Stimulated activated CD8-positive, alpha-beta memory T cell treated with anti-CD3 and anti-CD28 coated beads, Interleukin-4, amount 100 ng/mL, for 1 hour (primary cell): ENCODE measurements at places on chromosomes 13 and 19.

- no peak for DNase-seq
Measured at GRCh38 chr13:76646946-76647345, 239.3 kb downstream of the KCTD12 start.

GRCh38 chr13:42950181-42950580 is 41.9 kb downstream of the EPSTI1 start:
- no peak for DNase-seq

DNA sequence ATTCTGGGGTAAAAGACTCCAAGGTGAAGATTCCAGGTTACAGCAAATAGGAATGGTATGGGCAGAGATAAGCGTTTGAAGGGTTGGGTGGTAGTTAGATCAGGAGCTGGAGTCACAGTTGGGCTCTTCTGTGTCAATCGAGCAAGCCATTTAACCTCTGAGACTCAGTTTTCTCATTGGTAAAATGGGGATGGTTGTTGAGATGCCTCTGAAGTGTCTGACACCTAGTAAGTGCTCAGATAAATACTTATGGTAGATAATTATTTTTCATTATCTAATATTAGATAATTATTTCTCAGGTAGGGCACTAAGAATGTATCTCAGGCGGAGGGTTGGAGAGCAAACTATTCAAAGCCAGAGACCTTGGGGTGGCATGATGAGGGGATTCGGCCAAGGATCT is 7.8 kb downstream of the LTBP4 start:
- DNase-seq: no peak

DNA sequence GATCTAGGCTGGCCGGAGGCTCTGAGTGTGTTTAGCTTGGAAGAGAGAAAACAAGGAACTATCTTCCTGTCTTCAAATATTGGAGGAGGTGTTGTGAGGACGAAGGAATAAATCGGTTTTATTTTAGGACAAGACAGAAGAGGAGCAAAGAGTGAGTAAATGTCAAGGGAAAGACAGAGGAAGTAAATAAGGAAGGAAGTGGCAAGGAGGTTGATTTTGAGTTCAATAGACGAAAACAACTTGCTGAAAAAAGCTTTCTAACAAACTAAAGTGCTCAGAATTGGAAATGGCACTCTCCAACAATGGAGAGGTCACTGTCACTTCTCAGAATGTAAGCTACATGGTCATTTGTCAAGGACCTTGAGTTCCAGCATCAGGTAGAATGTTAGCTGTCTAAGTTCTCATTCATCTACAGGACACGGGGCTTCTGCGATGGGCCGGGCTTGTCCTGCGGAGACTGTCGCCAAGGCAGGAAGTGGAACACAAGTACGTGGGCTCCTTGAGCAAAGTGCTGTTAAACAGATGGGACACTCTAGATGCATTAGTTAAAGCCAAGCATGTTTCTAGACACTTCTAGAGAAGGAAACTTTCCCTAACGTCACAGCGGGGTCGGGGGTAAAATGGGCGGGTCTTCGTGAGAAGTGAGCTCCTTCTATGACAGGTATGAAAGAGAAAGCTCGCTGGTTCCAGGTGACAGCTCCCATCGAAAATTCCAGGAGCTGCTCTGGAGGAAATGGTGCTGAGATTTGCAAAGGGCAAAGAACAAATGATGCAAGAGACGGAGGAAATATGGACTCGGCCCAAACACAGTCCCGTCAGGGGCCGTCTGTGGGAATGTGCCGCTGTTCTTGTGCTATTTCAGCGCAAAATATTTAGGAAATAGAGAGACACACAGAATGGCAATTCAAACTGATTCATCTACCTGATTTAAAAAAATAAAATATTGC is 103.9 kb upstream of the UBL3 start:
- DNase-seq: peak; percentile 25

- no peak for DNase-seq
Measured at GRCh38 chr19:18499055-18499775, 22.7 kb downstream of the ELL start.

GRCh38 chr19:43527860-43528622 is 1.0 kb upstream of the ETHE1 start:
- DNase-seq: no peak

- DNase-seq: no peak
Measured at GRCh38 chr19:57688011-57688763, 6.4 kb downstream of the ZNF551 start.

- no peak for DNase-seq
Measured at GRCh38 chr13:93244141-93244917, 17.7 kb downstream of the GPC6 start.

DNA sequence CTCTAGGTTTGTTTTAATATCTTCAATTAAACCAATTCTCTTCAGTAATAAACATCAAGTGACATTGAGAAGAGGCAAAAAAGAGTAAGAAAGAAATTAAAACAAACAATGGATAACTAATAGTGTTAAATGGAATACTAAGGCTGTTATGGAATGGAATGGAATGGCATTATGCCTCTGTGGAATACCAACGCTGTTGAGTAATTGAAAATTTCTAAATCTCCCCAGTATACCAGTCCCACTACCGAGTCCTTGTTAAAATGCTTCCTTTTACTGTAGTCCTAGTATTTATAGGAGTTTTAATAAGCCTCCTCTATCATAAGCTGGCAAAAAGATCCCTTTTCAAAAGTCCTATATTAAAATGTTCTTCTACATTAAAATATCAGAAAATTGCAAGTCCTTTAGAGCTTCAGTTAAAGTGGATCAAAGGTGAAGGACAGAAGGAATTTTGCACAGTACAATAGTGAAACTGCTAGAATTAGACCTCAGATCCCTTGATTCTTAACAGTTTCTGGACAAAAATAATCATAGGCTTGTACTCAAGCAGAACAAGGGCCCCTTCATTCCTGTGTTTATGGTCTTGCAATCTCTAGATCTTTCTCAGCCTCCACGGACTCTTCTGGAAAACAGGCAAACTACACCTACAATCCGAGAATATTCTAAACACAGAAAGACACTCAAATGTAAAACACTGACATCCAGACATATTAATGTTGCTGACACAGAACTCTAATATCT is 128.2 kb downstream of the PCDH9 start:
- no peak for DNase-seq

GRCh38 chr19:442085-442484 is 18.7 kb downstream of the SHC2 start:
- DNase-seq: no peak

GRCh38 chr13:83731113-83731512 is 151.2 kb downstream of the SLITRK1 start:
- no peak for DNase-seq

DNA sequence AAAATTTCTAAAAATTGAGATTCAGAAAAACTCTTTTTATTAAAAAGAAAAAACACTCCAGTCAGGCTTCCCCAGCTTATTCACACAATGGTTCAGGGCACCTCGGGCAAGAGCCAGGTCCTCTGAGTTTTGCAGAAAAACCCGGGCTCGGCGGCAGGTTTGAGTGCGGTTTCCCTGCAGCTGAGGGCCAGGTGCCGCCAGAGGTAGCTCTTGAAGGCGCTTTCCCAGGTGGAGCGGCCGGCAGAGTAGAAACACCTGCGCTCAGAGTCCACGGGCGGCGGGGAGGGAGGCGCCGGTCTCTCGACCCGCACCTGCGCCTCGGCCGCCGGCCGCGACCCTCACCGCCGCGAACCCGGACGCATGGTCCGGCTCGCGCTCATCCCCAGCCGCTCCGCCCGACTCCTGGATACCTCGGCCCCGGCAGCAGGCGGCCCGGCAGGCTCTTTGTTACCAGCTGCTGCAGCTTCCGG is 444 bp downstream of the PROSER1 start:
- no peak for DNase-seq

DNA sequence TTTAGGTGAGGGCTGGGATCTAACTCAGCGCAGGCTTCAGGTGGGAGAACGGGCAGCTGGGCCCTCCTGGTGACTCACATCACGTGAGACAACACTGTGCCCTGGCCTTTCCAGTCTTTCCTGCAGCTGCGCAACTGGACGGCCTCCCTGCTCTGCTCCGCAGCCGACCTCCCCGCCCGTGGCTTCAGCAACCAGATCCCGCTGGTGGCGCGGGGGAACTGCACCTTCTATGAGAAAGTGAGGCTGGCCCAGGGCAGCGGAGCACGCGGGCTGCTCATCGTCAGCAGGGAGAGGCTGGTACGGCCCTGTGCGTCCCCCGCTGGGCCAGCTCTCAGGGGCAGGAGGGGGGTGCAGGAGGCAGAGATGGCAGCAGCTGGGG is 8.8 kb downstream of the SPPL2B start:
- DNase-seq: no peak

DNA sequence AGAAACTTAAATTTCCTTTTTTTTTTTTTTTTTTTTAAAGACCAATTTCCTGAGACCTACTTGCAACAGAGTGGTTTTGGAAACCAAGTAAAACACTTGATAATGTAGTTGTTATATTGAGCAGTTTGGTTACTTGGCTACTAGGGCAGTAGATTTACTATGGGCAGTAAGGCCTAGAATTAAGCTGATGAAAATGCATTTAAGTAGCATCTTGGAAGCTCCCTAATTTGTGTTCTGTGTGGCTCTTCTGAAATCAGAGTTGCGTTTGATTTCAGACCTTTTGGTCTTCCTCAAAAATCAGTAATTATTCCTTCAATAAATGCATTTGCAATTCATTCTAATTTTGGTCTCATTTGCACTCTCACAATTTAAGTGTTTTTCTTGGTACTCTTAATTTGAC is 810 bp downstream of the GPR180 start:
- no peak for DNase-seq

DNA sequence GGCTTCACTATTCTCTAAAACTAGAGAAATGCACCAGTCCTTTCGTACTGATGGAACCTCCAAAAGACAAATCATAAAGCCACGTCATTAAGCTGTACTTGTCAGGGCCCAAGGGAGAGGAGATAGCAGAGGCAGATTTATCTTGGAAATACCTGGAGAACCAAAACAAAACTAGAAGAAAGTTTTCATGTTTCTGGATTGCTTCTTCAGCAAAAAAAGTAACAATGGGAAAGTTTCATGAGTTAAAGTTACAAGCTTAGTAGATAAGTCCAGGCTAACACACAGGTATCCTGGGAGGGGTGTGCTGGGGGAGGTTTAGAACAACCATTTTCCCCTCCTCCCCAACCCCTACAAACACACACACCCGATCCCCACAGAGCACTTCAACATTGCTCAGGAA is 21.6 kb downstream of the RANBP3 start:
- no peak for DNase-seq

- DNase-seq: no peak
Measured at GRCh38 chr13:102090532-102090931, 311.3 kb downstream of the FGF14 start.

GRCh38 chr13:64936879-64937278 is 2293.3 kb downstream of the PCDH9 start:
- DNase-seq: no peak

GRCh38 chr13:43348397-43348796 is 325.0 kb downstream of the DNAJC15 start:
- no peak for DNase-seq

GRCh38 chr19:40221858-40222619 is 3.9 kb upstream of the TTC9B start:
- DNase-seq: peak; percentile 15

GRCh38 chr19:45564131-45564780 is 20.3 kb downstream of the OPA3 start:
- DNase-seq: no peak

- no peak for DNase-seq
Measured at GRCh38 chr19:39843919-39844793, 2.0 kb downstream of the FBL start.

DNA sequence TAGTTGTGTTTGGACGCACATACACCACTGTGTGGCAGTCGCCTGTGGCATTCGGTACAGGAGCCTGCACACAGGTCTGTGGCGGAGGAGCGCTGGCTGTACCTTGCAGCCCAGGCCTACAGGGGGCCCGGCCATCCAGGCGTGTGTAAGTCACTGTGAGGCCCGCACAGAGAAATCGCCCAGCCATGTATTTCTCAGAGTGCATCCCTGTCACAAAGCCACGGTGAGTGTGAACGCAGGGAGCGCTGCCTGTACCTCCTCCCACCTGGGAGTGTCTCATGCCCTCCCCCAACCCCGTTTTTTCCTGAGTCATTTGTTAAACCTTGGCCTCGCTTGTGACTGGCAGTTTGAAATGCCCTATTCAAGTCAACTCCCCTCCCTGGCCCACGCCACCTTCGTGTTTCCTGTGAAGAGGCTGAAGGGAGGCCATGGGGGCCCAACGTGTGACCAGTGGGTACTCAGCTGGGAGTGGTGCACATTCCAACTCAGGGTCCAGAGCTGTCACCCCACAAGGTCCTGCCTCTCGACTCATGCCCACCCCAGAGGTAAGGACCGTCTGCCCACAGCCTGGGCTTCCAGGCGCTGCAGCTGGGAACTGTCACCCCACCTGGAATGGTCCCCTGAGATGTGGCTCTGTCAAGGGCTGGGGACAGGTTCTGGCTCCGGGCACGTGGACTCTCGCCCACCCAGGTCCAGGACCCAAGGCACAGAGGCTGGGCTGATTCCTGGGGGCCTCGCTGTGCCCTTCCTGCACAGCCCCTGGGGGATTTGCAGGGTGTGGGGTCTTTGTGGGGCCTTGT is 11.6 kb upstream of the RASA3 start:
- DNase-seq: no peak

DNA sequence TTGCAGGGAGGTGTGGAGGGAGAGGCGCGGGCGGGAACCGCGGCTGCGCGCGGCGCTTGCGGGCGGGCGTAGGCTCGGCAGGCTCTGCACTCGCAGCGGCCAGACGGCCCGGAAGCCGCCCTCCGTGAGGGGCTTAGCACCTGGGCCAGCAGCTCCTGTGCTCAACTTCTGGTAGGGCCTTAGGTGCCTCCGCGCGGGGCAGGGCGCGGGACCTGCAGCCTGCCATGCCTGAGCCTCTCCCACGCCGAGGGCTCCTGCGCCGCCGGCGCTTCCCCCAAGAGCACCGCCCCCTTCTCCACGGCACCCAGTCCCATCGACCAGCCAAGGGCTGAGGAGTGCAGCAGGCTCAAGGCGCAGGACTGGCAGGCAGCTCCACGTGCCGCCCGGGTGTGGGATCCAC is 940.8 kb upstream of the PCDH9 start:
- no peak for DNase-seq
